ENCODE measurements at places on chromosomes 7 and 10.

DNA sequence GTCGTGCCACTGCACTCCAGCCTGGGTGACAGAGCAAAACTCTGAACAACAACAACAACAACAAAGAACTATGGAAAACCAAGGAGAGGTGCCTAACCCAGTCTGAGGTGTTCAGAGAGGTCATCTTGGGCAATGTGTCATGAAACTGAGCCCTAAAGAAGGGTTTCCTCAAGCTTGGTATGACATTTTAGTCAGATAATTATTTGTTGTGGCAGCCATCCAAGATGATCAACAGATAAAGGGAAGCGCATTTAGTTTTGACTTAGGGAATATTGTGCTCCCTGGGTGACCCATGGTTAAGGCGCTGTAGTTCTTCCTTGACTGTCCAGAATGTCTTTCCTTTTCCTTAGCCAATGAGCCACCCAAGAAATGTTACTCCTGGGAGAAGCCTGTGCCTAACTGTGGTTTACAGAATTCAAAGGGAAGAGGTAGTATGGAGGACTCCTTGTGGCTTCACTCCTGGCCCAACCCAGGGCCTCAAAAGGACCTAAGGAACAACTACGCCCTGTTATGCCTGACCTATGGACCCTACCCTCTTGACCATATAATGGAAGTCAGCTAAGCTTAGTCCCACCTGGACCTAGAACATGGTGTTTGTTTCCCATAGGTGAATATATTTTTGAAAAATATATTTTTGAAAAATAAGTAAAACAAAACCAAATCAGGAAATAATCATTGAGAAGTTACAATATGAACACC, 42.4 kb downstream of the TPST1 start:
- DNase-seq = no peak

GRCh38 chr7:28024786-28025334, 155.7 kb downstream of the JAZF1 start:
- no peak for DNase-seq

DNA sequence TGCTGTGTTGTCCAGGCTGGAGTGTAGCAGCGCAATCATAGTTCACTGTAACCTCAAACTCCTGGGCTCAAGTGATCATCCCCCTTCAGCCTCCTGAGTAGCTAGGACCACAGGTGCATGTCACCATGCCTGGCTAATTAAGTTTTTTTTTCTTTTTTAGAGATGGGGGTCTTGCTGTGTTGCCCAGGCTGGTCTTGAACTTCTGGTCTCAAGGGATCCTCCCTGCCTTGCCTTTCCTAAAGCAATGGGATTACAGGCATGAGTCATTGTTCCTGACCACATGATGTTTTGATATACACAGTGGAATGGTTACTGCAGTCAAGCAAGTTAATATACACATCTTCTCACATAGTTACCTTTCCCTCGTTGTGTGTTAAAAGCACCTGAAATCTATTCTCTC, 140.3 kb downstream of the GPR85 start:
- DNase-seq = no peak

DNA sequence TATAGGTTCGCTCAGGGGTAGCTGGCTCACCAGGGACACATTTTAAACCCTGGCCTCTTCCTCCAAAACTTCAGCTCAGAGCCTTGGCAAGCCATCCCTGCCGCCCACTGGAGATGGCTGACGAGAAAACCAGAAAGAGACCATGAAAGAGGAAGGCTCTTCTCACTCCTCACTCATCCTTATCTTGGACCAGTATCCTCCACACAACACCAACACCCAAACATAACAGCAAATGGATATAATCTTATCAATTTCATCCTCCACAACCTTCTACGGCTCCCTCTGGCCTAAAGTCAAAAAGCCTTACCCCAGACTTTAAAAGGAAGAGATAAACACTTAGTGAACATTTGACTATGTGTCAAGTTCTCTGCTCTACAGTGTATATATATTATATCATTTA, 26.9 kb downstream of the DLG5 start:
- no peak for DNase-seq

DNA sequence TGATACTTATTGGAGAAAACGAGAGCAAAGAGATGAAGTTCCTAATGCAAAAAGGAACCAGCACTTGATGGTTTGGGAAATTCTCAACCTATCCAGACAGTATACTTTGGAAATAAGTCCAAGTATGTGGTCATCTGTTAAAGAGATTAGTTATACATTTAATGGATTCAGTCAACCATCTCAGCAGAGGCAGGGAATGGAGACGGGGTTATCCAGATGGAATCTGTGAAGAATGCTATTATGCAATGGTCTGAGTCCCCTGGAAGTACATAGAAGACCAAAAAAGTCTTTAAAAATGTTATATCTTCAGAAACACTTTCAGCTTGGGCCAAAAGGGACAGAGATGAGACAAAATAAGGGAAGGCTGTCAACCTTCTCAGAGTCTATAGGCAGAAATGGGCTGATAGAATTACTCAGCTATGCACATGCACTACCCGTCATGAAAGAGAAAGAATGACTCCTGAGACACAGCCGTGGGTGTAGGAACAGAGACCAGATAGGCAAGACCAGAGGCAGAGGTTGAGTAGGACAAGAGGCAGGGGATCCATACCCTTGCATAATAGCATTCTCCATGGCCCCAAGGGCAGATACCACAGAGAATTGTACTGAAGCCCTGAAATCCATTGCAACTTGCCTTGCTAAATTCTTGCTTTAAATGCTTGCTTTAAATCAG, 738.8 kb upstream of the POT1 start:
- DNase-seq = no peak

DNA sequence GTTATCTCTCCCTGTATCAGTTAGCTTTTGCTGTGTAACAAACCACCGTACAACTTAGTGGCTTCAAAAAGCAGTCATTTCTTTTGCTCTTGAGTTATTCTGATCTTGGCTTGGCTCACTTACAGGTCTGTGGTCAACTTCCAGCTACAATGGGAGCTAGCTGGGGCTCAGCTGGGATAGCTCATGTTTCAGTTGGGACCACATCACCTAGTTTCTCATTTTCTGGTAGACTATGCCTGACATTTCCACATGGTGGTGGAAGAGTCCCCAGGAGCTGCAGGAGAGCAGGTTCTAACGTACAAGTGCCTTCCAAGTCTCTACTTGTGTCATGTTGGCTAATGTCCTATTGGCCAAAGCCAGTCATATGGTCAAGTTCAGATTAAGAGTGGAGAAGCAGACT, 25.8 kb upstream of the PIP4K2A start:
- DNase-seq = no peak

DNA sequence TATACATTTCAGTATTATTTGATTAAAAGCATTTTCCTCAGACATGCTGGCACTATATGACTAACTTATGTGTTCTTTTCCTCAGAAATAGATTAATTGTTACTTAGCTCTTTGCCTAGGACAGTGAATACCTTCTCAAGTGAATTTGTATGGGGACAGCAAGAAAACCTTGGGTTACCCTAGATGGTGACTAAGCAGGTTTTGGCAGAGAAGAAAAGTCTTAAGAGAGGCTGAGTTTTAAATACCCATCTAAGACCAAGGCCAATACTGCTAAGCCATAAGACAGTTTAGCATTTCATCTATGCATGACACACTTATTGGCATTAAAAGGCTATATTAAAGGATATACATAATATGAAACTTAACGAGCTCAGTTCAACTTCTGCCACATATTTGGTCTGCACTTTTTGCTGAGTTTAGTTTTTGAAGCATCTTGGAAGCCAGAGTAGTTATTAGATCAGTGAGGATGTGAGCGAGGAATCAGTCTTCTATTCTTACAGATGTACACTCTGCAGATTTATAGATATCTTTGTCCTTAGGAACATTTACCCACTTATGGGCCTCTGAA, 54.6 kb upstream of the FAM3C start:
- no peak for DNase-seq

DNA sequence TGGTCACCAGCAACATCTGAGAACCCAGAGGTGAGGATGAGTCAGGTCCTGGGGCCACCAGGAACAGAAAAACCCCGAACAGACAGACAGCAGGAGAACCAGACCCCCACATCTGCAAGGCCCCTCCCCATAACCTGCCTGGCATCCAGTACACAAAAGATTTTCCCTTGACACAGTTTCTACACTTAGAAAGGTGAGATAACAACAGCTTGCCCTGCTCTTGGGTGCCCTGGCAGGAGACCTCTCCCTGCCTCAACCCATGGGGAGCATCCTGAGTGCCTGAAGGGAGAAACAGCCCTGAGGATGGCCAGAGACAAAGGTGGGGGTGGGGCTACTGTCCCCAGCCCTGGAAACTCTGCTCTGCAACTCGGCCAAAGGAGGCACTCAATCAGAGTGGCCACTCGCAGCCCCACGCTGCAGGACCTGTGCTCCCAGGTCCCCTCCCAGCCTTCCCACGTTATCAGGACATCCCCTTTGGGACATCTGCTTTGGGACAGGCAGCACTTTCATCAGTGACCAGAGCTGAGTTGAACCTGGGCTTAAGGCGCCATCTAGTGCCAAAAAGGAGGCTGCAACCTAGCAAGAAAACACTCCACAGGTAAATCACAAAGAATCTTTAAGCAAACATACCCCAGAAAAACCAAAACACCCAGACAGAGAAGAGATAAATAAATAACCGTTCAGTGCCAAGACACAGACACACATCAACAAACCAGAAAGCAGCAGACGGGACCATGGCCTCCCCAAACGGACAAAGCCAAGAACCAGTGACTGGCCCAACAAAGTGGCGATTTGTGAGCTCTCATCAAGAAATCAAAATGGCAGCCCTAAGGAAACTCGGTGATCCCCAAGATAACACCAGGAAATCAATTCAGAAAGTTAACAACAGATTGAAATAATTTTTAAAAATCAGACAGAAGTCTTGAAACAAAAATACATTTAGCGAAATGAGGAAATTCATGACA, 233.7 kb downstream of the PTPRN2 start:
- DNase-seq = no peak

- no peak for DNase-seq
These were observed 57.9 kb upstream of the INSYN2A start for GRCh38 chr10:127254276-127254675.

DNA sequence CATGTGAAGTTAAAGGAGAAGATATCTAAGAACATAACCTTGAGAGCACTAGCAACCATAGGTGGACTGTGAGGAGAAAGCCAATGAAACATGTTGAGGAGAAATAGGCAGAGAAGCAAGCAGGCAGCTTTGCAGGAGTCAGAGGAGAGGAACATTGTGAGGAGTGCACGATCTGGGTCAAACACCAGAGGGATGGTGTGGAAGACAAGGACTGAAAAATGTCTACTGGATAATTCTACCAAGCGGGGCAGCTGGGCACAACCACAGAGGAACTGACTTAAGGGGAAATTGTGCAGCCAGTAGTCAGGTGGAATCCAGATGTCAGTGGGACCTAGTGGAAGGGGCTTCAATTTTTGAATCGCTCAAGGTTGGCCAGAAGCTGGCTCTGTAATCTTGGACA, 111.9 kb upstream of the LANCL2 start:
- DNase-seq = no peak

GRCh38 chr10:121558238-121558637, 40.0 kb downstream of the FGFR2 start:
- no peak for DNase-seq

DNA sequence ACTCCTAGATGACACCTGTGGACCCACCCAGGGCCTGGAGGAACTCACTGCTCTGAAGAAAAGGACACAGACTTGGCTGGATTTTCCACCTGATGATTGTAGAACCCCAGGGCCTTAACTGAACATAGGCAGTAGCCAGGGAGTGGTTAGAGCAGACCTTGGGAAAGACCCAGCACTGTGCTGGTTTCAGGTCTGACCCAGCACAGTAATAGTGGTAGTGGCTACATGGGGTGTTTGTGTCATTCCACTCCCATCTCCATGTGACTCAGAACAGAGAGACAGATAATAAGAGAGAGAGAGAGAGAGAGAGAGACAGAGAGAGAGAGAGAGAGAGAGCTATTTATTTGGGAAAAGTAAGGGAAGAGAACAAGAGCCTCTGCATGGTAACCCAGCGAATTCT, 239.1 kb upstream of the MEOX2 start:
- no peak for DNase-seq

DNA sequence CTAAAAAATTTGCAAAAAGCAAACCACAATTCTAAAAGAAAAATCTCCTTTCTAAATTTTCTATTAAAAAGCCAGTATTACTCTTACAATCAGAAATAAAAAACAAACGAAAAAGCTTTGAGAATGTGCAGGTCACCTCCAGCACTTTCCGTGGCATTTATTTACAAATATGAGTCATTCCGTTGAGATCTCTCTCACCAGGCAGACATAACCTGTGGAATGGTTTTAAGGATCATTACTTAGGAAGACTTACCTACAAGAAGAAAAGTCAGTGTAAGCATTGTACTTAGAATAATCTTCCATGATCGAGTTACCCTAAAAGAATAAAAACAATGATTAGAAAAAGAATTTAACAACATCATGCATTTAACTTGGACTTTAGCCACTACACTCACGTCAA, 3.3 kb downstream of the SUN3 start:
- no peak for DNase-seq

GRCh38 chr10:6593241-6593671, 13.2 kb upstream of the PRKCQ start:
- DNase-seq = no peak

DNA sequence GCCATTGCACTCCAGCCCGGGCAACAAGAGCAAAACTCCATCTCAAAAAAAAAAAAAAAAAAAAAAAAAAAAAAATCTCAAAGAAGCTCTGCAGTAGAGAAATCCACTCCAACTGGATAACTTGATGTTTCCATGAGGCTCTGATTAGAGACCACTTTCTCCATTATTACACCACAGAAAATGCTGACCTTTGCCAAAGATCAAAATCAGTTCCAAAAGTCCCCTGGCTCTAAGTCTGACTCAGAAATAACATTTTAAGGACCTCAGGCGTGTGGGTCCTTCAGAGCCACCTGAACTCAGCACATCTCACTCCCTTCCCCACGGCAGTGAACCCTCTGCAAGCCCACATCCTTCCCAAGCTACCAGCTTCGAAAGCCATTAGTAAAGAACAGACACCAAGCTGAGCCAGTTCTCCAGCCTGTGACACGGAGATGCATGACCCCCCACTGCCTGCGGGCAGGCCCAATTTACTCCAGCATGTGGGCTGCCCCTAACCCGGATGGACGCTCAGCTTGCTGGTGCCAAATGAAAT, 13.8 kb upstream of the TMEM120A start:
- DNase-seq = no peak

DNA sequence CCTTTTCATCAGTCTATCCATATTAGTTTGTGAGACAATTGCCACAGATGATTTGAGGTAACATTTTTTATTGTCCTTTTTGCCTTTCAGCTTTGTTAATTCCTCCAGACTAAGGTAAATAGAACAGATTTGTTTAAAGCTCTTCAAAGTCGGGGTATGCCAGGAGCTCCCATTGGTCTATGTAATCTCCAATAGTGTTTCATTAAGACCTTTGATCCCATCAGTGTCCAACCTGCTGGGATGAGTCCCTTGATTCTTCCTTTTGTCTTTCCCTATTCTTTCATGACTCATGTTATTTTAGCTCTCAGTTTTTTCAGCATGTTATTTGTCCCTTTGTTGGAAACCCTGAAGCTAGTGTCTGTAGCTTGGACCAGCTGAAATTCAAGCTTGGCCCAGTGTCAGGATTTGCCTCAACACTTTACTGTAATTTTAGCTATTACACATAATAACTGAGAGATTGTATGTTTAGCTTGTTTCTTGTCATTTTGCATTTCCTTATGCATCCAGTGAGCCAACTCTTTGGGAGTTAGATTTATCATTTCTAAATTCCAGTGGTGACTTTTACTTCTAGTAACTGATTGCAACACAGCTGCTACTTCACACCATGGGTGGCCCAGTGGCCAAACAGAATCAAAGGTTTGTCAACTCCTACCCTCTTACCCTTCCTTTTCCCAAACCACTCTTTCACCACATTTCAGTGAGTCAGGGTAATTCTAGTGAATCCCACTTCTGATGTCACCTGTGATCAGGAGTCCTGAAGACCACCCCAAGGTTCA, 15.3 kb downstream of the AGBL3 start:
- DNase-seq = no peak

GRCh38 chr7:73909051-73909941, 48.3 kb downstream of the TMEM270 start:
- DNase-seq = peak; percentile 11
